Stimulated activated CD4-positive, alpha-beta T cell treated with anti-CD3 and anti-CD28 coated beads, Interleukin-4, amount 100 ng/mL, for 1 hour (primary cell): ENCODE measurements at places on chromosomes 2 and 18.
A peak's percentile ranks its signal among the peaks of the same experiment; 100 is the strongest.

- no peak for DNase-seq
These were observed 167.3 kb downstream of the ASXL3 start for GRCh38 chr18:33745151-33745795.

DNA sequence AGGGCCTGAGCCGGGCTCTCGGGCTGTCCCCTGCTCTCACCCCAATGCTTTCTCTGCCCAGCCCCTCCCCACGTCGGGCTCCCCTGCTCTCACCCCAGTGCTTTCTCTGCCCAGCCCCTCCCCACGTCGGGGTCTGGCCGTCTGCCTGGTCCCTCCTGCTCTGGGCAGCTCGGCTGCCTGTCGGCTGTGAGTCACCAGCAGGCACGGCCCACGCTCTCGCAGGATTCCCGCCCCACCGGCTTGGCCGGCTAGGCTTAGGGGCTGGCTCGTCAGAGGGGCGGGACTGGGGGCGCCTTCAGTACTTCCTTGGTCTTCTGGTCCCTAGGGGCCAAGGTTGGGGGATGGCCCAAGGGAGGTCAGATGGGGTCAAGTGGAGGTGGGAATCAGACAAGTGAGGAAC, 3.3 kb downstream of the BOK start:
- no peak for DNase-seq

DNA sequence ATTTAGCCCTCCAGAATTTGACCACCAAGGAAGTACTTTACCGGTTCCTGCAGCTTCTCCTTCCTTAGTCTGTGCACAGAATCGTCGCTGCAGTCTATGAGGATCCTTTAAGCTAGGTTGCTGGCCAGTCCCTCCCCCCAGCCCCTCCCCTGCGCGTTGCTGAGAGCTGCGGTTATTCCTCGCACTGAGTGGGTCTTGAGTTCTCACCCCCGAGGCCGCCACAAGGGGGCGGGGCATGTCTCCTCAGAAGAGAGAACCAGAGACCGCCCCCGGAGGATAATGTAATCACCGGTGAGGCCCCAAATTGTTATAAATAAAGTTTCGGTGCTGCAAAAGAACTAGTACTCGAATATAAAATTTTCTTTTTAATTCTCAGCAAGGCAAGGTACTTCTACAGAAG, 1184.9 kb upstream of the CDH2 start:
- no peak for DNase-seq

DNA sequence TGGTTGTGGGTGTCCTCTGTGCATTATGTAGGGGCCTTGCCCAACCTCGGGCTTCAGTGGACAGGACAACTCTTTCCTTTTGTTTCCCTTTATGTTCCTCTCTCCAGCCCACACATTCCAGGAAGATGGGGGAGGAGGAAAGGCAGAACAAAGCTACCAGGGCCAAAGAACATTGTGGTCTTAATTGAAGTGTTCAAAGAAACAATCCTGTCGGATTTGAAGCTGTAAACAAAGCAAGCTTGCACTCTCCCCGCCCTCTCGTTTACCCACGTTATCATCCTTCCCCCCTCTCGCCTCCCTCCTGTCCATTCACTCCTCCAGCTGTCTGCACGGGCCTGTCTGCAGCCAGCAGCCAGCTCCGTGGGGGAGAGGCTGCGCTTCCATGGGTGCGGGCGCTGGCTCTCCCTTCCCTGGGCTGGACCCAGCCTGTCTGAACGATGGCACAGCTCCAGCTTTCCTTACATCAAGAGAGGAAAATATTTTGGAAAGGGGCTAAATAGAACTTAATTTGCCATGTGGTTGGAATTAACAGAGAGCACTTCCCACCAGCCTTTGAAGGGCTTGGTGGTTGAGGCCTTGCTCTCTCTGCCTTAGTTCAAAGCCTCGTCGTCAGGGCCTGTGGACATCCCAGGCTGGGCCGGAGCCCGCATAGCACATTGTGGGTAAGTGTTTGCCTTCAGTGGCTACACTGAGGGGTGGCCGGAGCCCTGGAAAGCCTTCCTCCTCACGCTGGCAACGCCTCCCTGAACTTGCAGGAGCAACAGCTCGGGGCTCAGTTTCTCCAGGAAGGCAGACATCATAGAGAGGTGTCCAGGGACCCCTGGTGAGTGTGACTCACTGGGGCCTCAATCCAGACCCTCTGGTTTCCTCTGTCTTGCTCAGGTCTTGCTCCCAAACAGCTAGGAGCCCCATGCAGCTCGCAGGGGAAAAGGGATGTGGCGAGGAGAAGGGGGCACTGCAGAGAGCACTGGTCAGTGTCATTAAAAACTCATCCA, 60.6 kb upstream of the HS6ST1 start:
- no peak for DNase-seq

DNA sequence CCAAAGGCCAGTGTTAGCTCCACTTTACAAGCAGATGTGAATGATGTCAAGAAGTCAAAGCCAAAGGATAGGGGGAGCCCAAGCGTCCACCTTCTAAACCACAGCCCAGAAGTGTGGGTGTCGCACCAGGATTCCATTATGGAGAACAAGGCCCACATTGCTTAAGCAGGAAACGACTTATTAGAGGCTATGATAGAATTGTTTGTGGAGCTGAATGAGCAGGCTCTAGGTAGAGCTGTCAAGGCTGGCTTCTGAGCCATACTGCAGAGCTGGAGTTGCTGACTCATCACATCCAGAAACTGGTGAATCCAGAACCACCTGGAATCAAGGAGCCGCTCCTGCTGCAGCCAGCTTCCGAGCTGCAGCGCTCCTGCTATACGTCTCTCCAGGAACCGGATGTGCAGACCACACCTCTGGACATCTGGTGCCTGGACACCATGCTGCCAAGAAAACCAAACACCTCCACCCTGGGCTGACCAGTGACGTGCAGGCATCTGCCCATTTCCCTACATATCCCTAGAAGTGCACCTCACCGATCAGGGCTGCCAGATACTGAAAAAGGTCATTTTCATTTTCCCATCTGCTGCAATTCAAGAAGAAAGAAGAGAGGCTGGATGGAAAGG, 6.2 kb upstream of the TWIST2 start:
- DNase-seq, result no peak

GRCh38 chr2:200288670-200289429, 17.6 kb upstream of the SPATS2L start:
- no peak for DNase-seq

- peak; percentile 73 for DNase-seq
These were observed 10.6 kb upstream of the ITGB6 start for GRCh38 chr2:160210599-160211138.

- no peak for DNase-seq
These were observed 125.8 kb downstream of the C1D start for GRCh38 chr2:67936969-67937368.

GRCh38 chr2:224041554-224041953, 2.5 kb upstream of the SERPINE2 start:
- no peak for DNase-seq

GRCh38 chr2:196334710-196335109, 163.3 kb upstream of the STK17B start:
- DNase-seq, result no peak

- no peak for DNase-seq
These were observed 479.3 kb downstream of the CPS1 start for GRCh38 chr2:211035548-211036185.
